ENCODE measurements at places on chromosomes 16 and 17.
A peak's percentile ranks its signal among the peaks of the same experiment; 100 is the strongest.

GRCh38 chr16:23296994-23297393 is 5.1 kb upstream of the SCNN1B start:
- DNase-seq = no peak

DNA sequence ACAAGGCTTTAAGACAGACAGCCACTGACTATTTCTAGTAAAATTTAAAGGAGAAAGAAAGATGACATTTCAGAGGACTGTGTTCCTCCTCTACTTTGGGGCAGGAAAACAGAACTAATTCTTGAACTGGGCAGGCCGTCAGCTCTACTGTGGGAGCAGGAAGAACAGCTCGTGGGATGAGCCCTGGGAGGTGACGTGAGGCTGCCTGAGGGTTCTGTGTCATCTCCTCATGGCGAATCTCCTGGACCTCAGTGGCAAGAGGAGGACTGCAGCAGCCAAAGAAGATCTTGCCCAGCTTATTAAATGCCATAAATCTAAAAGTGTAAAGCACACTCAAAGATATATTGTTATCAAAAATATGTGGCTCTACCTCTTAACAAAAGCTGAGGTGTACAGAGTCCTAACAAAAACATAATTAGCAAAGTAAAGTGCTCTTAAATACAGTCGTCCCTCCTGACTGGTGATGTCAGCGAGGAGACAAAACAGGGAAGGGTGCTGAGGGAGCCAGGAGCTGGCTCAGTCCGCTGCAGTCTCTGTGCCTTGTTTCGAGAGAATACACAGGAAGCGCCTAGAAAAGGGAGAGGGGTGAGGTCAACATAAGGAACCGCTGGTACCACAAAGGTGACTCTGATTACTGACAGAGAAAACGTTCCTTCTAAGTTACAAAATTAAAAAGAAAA is 58.0 kb downstream of the CREBBP start:
- no peak for DNase-seq

DNA sequence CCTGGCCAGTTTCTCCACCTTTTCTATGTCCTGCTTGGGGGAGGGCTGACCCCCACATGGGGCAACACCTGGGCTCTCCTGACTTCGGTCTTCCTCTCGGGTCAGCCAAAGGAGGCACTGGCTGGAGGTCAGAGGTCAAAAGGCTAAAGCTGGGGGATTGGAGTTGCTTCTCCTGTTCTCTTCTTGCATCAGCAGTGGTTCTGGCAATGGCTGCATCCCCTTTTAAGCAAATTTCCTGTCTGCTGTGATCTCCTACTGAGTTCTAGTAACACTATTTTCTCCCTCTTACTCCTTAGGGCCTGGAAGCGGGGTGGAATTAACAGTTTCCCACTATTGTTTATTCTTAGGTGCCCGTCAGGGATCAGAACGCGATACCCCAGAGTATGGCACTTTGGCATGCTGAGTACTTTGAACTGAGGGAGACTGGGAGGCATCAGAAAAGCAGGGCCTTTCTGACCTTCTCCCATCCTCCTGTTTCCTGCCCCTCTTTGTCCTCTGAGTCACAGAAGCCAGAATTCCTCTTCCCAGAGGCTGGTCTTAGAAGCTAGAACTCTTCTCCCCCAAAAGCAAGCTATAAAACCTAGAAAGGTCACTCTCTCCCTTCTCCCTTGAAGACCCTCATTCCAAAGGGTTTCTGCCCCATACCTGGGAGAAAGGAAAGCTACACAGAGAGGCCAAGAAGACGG is 268.2 kb downstream of the STX8 start:
- DNase-seq = no peak

GRCh38 chr17:59620518-59621259 is 994 bp downstream of the CLTC start:
- DNase-seq = no peak

- DNase-seq = no peak
Measured at GRCh38 chr17:59277031-59277430, 54.4 kb upstream of the YPEL2 start.

GRCh38 chr17:4411201-4411600 is 22.5 kb upstream of the SPNS3 start:
- DNase-seq = no peak

- no peak for DNase-seq
Measured at GRCh38 chr17:81511554-81511803, 1.1 kb downstream of the ACTG1 start.

DNA sequence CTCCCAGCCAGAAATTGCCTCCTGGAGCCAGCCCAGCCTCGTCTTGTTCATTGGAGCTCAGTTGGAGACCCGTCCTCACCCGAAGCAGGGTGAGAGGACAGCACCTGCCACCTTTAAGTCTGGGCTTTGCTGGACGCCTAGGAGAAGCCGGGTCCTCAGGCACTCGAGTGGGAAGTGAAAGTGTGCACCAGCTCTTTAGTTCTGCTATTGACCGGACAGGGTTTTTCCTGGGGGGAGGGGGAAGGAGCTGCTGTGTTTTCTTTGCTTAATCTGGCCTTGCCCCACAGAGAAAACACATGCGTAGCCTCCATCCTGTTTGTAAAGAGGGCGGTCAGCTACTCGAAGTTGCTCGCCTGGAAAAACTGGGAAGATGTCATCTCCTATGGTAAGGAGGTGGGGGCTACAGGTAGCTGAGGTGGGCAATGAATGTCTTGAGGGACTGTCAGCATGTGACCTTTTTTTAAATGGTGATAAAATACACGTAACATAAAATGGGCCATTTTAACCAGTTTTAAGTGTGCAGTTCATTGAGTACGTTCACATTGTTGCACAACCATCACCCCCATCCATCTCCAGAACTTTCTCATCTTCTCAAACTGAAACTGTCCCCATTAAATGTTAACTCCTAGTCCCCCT is 34.4 kb downstream of the CMIP start:
- DNase-seq = no peak

DNA sequence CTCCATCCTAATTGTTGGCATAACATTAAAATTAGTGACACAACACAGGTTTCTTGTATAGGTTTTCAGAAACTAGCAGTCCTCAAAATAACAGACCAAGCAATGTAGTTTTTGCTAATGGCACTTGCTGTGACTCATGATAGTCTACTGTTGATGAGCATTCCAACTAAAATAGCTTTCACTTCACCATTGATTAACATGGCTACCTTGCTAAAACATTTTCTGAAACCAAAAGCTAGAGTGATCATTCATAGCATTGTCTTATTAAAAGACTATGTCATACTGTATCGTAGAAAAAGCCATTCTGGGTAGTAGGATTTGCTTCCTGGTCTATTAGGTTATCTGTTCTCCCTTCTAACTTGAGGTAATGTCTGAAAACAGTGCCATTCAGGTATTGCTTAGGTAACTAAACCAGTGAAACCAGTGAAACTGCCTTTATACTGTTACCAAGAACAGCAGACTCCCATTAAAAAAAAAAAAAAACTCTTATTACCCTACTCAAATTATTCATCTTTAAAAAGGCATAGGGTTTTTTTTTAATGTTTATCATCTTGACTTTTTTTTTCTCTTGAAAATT is 2.5 kb upstream of the CLTC start:
- DNase-seq = no peak

- no peak for DNase-seq
Measured at GRCh38 chr16:17072104-17072503, 398.7 kb downstream of the XYLT1 start.

DNA sequence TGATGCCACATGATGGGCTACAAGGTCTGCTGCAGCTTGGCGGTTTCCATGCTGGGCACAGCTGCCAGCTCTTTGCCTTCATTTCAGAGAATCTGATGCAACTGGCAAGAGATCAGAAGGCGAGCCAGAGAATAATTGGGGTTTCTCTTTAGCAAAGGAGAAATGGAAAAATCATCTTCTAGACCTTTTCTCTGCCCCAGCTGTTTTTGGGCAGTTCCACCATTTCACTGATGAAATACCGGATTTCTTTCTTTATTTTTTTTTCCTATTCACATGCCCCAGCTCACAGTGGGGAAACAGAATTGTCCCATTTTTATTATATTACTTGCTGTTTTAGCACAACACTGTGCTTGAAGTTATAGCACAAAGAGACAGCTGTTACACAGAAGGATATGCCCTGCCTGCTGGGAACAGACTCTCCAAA is 439.3 kb upstream of the GOT2 start:
- DNase-seq = no peak

DNA sequence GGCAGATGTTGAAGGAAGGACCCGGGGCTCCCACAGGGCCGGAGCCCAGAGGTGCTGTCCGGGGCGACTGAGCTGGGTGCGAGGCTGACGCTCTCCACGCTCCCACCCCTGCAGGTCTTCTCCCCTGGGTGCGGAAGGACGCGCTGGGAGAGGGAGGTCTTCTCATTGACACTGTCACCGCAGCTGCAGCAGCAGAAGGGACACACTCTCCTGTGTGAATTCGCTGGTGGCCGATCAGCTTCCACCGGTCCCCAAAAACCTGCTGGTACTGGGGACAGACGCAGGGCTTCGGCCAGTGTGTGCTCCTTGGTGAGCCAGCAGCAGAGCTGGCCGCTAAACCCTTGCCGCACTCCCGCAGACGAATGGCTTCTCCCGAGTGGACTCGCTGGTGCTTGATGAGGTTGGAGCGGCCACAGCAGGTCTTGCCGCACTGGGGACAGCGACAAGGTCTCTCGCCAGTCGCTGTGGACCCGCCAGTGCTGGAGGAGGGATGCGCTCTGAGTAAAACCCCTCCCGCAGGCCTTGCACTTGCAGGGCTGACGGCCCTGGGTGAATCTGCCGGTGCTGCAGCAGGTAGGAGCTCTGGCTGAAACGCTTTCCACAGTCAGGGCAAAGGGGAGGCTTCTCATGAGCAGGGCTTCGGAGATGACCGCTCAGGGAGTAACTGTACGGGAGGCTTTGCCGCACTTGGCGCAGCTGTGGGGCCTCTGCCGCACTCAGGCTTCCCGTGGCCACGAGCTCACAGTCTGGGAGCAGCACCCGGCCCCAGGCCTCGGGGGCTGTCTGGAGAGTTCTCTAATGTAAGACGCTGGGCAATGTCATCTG is 6.2 kb downstream of the ZNF843 start:
- peak; percentile 91 for DNase-seq

GRCh38 chr17:78944956-78945355 is 19.8 kb upstream of the TIMP2 start:
- DNase-seq = no peak

GRCh38 chr17:74344658-74345057 is 17.0 kb downstream of the BTBD17 start:
- no peak for DNase-seq

GRCh38 chr17:77637818-77638575 is 320.5 kb upstream of the TNRC6C start:
- DNase-seq = no peak

GRCh38 chr16:27228621-27229501 is 25.5 kb downstream of the KDM8 start:
- DNase-seq = peak; percentile 75

GRCh38 chr16:27907457-27907972 is 156.0 kb downstream of the GSG1L start:
- no peak for DNase-seq

GRCh38 chr16:89040391-89040790 is 53.3 kb upstream of the ACSF3 start:
- peak; percentile 66 for DNase-seq

DNA sequence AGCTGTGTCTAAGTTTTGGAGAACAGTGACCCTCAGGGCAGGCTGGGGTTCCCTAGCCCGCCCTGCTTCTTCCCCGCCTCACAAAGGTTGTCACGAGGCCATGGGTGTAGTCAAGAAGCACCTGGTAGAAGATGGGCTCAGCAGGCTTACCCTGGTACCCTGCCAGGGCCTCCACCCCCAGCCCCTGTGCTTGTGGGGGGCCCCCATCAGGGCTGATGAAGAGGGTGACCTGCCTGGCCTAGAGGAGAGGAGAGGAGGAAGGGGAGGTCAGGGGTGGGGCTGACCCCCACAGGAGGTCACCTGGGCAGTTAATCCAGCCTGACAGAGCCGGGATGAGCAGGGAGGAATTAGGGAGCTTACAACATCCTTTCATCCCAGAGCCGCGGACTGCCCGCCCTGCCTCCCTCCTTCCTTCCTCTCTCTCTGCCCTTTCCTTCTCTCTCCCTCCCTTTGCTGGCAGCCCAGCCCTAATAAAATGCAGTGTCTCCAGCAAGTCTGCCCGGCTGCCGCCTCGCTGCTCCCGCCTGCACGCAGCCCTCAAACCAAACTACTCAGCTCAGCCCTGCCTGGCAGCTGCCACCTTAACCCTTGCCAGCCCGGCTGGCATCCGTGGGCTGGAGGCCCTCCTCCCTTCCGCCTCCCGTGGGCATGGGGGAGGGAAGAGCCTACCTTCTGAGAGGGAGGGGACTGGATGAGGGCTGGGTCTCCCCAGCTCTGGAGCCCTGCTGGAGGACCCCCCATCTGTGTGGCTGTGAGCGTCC is 7.2 kb downstream of the DLX3 start:
- no peak for DNase-seq

- DNase-seq = no peak
Measured at GRCh38 chr16:74769586-74770190, 4.9 kb downstream of the FA2H start.

DNA sequence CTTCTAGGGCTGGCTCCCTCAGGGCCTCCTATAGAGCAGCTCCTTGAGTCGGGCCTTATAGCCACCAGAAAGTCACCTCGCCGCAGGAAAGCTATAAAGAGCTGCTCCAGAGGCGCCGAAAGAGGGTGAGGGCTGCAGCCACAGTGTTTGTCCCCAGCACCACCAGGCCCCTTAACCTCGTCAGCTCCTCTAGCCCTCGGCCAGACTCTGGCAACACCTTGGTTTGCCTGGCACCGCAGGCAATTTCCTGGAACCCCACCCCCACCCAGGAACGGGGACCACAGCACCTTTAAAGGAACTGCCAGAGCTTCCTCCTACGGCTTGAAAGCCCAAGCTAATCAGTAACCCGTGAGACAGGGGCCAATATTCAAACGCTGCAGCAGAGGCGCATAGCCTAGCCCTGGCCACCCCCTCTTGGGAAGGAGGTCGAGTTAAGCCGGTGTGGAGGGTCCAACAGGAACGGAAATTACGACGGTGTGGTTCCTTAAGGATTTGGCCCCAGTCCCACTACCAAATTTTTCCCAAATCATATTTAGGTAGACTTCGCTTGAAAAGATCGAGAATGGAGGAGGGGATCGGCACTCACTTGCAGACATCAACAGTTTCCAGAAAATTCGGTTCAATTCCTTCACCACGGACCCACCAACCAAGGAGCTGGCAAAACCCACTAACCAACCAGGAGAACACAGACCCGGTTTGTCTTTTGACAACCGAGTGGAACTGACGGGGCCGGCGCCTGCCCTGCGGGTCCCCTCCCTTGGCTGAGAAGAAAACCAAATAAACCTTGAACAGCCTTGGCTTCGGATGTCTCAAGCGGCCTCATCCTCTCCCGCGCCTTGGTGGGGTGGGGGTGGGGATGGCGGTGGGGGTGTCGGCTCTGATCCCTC is 3.0 kb downstream of the HOXB6 start:
- no peak for DNase-seq

DNA sequence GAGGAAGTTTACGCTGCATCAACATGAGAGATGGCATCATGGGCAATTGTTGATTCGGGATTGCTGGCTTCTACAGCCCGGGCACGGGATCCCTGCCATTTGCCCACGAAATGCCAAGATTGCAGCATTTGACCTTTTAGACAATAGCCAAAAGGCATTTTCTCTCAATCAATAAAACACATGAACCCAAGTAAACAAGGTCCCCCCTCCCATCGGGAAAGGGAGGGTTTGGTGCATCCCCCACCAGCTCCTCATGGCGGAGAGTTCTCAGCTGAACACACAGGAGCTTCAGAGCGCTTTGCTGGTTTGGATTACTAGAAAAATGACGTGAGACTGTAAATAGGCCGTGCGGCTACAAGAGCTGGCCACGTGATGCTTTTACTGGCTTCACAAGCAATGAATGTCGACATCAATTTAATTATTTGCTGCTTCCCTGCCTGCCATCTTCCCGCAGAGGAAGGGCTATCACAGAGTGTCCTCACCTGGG is 147.6 kb downstream of the C16orf95 start:
- no peak for DNase-seq

Data from chondrocyte (in vitro differentiated cells).